Activated T-helper 1 cell treated with anti-CD3 and anti-CD28 coated beads, Interleukin-2, amount 50 U/mL, for 16 hours (primary cell): ENCODE measurements at places on chromosomes 1 and 21.
A peak's percentile ranks its signal among the peaks of the same experiment; 100 is the strongest.

DNA sequence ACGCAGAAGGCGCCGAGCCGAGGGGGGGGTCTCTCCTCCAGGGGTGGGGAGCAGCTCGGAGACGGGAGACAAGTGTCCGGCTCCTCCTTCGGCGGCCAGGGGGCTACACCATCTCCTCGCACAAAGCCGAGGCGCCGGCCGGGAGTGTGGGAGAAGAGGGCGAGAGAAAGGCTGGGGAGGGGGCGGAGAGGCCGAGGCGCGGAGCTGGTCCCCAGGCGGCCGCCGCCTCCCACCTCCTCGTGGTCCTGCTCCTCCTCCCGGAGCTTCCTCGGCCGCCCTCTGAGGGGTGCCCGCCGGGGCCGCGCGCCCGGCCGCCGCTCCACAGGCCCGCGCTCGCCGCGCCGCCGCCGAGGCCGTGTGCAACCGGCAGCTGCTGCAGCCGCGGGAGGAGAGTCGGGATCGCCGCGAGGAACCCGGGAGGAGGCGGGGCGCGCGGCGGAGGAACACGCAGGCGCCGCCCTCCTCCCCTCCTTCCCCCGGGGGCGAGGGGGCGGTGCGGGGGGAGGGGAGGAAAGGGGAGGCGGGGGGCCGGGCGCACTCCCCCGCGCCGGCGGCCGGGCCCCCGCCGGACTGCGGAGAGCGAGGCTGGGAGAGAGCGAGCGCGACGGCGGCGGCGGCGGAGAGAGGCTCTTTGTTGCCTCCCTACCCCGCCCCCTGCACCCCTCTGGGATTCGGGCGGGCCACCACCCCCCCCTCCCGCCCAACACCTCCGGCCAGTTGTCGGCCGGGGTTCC lies at the start of gene ENAH:
Gene ENAH, minus strand, starts transcription at position 395 of the 734 bp plus-strand sequence. CDS start 433 bp downstream, outside the sequence.
- no peak for DNase-seq

DNA sequence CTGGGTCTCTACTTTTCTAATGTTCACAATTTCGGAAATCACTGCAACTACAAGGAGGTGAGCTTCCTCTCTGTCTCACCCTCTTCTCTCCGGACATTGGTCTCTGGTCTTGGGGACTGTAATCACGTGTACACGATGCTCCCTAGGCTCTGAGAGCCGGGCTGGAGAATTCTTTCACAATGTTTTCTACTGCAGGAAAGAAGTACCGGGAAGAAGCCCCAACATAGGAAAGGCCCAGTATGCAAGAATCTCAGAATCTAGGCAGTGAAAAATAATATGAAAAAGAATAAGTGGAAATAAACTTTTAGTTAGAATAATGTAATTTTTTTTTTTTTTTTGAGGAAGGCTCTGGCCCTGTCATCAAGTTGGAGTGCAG lies 13.5 kb upstream of the HJV start:
- no peak for DNase-seq

- DNase-seq, result no peak
These were observed 24.9 kb downstream of the SETD4 start for GRCh38 chr21:36035381-36035791.

GRCh38 chr1:21879928-21880618 lies 57.0 kb downstream of the HSPG2 start:
- DNase-seq, result no peak

DNA sequence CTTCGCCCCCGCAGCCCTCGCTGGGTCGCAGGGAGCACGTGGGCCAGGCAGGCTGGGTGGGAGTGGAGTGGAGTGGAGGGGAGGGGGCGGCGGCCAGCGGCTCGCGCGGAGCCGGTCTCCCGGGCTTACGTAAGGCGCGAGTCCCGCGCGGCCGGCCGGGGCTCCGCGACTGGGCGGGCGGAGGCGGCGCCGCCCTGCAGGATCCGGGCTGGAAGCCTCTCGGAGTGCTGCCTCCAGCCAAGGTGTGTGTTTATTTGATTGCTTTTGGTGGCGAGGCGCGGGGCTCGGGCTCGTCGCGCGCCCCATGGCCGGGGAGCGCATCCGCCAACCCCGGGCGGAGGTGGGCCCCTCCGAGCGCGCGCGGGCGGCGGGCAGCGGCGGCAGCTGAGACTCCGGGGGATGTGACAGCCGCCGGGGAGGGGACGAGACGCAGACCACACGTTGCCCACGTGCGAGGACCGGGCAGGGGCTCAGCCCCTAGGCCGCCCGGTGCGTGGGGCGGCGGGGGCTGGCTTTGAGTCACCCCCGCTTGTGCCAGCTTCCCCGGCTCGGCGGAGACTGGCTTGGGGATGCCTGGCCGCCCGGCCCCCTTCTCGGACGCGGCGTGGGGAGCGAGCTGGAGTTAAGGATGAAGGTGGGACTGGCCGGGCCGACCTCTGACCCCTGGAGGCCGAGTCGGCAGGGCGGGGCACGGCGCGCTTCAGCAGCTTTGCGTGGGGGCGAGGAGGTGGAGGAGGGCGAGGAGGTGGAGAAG lies 402 bp upstream of the AK4 start:
- DNase-seq, result peak; percentile 3
